ENCODE measurements at places on chromosomes 16 and 17. TPM values are rescaled to one million over a fixed set of nuclear protein-coding genes. Genes with fewer than 3 reads are reported as not detected.
A peak's percentile ranks its signal among the peaks of the same experiment; 100 is the strongest.

- DNase-seq = no peak
These were observed 72.0 kb downstream of the CNGB1 start for GRCh38 chr16:57898961-57899360.

- DNase-seq = peak; percentile 16
These were observed 328.8 kb downstream of the CPPED1 start for GRCh38 chr16:12474806-12475410.

- DNase-seq = no peak
These were observed 10.2 kb upstream of the CENPT start for GRCh38 chr16:67857547-67858233.

DNA sequence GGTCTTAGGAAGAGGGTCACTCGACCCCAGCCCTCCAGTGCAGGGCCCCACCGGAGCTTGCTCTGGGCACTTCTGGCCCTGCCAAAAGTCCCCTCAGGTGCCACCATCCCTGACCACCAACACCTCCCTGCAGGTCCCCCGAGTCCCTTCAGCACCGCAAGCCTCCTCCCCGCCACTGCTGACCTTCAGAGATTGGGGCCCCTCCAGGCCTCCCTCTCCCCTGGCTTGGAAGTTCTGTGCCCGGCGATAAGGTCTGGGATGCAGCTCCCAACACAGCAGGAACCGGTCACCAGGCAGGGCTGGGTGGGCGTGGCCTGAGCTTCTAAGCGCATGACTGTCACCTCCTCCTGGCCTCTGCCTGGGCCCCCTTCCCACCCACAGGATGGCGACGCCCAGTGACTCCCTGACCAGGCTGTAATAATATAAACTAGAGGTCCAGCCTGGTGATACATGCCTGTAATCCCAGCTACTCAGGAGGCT, 11.2 kb downstream of the PIEZO1 start:
- DNase-seq = no peak

GRCh38 chr16:81329947-81330346, 15.2 kb downstream of the GAN start:
- DNase-seq = no peak

SLC47A1 gene
- total RNA-seq = 7.0 TPM

FOXJ1 gene
- total RNA-seq = 0.16 TPM

RAMP2 gene
- 58.2 TPM for total RNA-seq

HSD17B2 gene
- 0.71 TPM for total RNA-seq

SNF8 gene
- 104 TPM for total RNA-seq

CYBC1 gene
- 84.9 TPM for total RNA-seq

HIGD1B gene
- 1.3 TPM for total RNA-seq

DHX38 gene
- 53.4 TPM for total RNA-seq
